ENCODE measurements at places on chromosomes 4 and X.

- DNase-seq: no peak
Measured at GRCh38 chrX:19678941-19679340, 163.6 kb upstream of the MAP3K15 start.

DNA sequence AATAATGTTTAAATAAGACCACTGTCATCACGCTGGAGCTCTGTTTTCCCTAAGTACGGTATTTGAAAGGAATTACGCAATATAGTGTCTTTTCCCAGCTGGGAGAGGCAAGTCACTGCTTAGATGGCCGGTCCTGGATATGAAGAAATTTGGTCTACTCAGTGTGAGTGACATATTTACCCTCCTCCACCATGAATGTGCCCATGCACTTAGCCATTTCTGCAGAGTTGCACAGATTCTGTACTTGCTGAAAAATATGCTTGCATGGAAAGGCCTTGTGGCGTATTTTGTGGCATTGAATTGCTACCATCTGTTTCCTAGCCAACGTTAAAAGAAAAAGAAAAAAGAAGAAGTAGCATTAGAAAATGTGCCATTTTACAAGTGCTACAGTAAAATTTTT is 73.1 kb downstream of the ADGRL3 start:
- DNase-seq: no peak

DNA sequence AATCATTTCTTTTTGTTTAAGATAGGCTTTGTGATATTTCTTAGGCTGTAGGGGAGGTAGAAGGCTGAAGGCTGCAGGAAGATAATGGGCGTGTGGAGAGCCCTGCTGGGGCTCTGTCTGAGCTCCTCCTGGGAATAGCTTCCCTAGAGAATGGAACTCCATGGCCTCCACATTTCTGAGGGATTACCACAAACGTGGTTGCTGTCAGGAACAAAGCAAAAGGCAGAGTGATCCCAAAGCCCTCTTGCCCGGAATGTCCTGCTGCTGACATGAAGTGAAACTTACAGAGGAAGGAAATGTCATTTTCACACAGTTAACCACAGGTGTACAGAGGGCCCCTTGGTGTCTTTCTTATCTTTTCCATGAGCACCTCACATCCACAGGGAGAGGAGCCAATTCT is 89.3 kb downstream of the DDIT4L start:
- DNase-seq: no peak

GRCh38 chr4:156347412-156348075 is 393.9 kb upstream of the CTSO start:
- DNase-seq: no peak

DNA sequence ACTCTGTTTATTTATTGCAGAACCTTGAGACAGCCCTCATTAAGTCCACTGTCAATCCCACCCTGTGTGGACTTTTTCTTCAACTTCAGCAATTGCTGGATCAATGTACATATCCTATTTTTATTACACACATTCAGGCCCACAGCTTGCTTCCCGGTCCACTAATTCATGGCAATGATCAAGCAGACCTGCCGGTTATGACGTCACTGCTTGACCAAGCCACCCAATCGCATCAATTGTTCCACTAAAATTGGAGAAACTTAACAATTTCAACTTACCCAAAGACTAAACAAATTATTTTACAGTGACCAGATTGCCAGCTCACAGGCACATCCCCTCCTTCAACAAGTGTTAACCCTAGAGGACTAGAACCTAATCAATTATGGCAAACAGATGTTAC is 240.4 kb upstream of the MAGEB18 start:
- DNase-seq: no peak

- no peak for DNase-seq
Measured at GRCh38 chr4:1061760-1062159, 50.3 kb downstream of the FGFRL1 start.

- DNase-seq: no peak
Measured at GRCh38 chr4:82005158-82005557, 368.6 kb downstream of the HNRNPD start.

GRCh38 chr4:54322818-54323417 is 93.8 kb downstream of the PDGFRA start:
- no peak for DNase-seq

- no peak for DNase-seq
Measured at GRCh38 chr4:168842186-168842585, 167.9 kb downstream of the CBR4 start.

GRCh38 chrX:17040711-17041110 is 94.3 kb downstream of the REPS2 start:
- DNase-seq: no peak

GRCh38 chr4:13526658-13527057 is 17.6 kb downstream of the NKX3-2 start:
- DNase-seq: no peak

- DNase-seq: no peak
Measured at GRCh38 chr4:14790494-14790893, 211.8 kb upstream of the CPEB2 start.
